Stimulated activated CD4-positive, alpha-beta T cell treated with anti-CD3 and anti-CD28 coated beads, TNF-alpha, amount 100 ng/mL, for 24 hours (primary cell): ENCODE measurements at places on chromosomes 7 and 10.

DNA sequence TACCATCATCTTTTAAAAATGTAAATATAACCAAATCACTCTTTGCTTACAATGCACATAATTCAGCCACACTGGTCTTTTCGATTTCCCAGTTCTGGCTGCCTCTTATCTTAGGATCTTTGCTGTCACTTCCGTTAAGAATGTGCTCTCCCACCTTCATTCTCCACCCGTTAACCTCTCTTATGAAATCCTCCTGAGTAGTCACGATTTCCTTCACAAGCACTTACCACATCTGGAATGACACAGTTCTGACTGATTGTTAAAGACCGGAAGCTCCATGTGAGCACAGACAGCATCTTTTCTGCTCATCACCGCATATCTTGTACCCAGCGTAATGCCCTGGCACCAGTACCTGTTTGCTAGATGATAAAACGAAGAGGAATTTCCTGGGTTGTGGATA lies 84.3 kb downstream of the CUL2 start:
- no peak for DNase-seq

DNA sequence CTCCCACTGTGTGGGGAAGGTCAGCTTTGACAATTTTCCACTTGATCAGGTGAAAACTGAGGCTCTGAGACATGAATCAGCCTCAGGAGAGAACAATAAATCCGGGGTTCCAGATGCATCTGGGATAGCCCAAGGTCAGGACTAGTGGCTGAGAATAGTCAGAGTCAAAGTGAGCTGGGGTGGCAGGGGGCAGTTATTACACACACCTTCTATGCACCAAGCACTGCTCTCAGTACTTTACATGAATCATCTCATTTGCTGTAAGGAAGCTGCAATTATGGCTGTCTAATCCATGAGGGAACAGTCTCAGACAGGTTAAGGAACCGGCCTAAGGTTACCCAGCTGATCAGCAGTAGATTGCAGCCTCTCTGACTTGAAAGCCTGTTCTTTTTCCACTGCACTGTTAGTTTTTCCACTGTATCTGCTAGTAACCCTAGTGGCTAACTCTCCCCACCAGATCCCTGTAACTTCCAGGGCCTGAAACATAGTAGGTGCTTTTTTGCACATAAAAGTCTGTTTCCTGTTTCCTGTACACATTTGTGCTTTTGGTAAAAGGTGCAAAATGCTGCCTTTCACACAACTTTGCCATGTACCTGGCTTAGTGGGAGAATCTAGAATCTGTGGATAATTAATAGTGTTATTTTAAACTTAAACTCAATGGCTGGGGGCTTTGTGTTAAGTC lies 125.9 kb downstream of the EMX2 start:
- no peak for DNase-seq

DNA sequence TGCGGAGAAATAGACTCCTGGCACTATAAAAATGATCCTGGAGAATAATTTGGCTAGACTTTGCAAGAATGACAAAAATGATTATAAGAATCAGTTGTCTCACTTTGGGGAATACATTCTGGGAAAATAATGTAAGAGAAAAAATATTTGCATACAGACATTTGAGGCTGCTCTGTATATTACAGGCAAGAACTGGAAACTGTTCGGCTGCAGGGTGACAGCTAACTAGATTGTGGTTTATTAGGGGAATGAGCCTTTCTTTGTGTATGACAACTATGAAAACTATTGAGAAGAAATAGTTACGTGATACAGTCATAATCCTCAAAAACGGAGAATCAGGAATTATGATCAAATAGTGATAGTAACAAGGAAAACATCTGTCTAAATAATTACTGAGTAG lies 8.6 kb downstream of the TRIM56 start:
- no peak for DNase-seq

- DNase-seq: no peak
Measured at GRCh38 chr10:58992830-58993460, 183.5 kb upstream of the PHYHIPL start.

- DNase-seq: no peak
Measured at GRCh38 chr10:116728526-116729096, 13.8 kb downstream of the HSPA12A start.

- no peak for DNase-seq
Measured at GRCh38 chr7:1424041-1424440, 35.2 kb downstream of the MICALL2 start.

GRCh38 chr7:36506820-36507219 lies 117.2 kb downstream of the ANLN start:
- no peak for DNase-seq

DNA sequence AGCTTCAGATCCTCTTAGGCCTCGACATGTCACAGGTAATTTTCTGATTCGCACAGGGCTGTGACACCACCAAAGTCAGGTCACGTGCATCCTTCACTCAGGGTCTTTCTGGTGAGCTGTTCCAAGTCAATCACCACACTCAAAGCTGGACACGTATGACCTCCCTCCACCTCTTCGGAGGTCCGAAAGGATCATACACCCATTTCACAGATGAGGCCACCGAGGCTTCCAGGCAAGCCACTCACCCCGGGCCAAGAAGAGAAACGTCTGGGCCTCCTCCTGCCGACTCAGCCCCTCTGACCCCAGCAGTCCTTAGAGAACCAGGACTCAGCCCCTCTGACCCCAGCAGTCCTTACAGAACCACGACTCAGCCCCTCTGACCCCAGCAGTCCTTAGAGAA lies 74.6 kb downstream of the FOXL3 start:
- DNase-seq: no peak

- no peak for DNase-seq
Measured at GRCh38 chr10:72295330-72295910, 21.7 kb downstream of the DDIT4 start.

DNA sequence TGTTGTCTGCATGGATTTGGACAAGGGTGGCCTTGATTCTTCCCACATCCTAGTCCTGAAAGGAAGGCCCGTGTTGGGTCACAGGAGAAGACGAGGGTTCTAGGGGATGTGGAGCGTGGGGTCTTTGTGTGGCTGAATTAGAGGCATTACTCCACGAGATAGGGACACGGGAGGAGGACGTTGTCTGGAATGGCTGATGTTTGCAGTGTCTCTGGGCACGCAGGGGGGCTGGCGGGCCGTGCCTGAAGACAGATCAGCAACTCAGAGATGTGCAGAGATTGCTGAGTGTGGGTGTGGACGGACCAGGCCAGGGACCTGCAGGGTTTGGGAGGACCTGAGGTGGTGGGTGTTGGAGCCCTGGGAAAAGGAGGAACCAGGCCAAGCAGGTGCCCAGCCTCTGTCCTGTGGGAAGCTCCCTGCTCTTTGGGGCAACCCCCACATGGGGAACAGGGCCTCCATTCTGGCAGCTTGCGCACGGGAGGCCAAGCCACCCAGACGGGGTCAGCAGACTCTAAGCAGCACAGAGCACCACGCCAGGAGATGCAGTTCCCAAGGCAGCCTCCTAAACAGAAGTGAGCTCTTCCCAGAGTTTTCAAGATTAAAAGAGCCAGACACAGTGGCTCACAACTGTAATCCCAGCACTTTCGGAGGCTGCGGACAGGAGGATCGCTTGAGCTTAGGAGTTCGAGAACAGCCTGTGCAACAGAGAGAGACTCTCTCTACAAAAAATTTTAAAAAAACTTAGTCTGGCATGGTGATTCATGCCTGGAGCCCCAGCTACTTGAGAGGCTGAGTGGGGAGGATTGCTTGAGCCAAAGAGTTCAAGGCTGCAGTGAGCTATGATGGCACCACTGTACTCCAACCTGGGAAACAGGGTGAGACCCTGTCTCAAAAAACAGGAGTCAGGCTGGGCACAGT lies 71.0 kb upstream of the GTF2I start:
- no peak for DNase-seq

DNA sequence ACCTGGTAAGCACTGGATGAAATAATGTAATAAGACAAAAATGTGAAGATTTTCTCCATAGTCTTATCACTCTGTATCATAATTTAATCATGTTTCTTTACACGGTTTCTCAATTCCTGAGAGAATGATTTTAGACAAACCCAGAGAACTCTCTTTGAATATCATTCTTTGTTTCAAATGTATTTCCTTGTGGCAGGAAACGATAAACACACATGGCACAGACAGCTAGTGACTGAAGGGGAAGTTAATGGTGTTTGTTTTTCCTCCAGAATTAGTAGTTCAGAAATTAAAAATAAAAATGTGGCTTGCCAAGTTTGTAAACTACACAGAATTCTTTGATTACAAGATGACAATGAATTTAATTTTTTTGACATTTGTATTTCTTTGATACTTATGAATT lies 163.7 kb upstream of the PRPS1L1 start:
- no peak for DNase-seq

DNA sequence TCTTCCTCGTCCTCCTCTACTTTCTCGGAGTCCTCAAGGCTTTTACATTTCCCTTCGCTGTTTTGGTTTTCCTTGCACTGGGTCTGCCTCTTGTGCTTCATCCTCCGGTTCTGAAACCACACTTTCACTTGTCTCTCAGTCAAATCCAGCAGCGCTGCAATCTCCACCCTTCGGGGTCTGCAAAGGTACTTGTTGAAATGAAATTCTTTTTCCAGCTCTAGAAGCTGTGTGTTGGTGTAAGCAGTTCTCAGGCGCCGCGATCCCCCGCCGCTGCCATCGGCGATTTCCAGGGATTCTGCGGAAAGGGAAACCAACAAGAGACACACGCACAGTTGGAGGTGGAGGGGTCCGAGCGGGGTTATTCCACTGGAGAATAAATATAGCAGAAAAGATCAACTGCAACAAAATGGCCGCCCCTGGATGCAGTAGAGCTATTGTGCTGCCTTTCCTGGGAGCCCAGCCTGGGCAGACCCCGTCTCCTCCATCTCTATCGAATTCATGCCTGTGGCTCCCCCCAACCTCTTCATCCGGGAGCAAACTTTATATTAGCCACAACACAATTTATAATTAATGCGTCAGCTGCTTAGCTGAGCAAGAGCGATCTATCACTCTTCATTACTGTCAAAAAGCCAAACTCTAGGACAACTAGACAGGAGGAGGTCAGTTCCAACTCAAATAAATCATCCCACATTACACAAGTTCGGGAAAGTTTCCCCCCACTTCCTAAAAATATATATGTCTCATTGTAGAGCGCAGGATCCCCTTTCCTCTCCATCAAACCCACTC lies 1.1 kb downstream of the HOXA2 start:
- no peak for DNase-seq

GRCh38 chr10:8811201-8811600 lies 756.7 kb downstream of the GATA3 start:
- no peak for DNase-seq

DNA sequence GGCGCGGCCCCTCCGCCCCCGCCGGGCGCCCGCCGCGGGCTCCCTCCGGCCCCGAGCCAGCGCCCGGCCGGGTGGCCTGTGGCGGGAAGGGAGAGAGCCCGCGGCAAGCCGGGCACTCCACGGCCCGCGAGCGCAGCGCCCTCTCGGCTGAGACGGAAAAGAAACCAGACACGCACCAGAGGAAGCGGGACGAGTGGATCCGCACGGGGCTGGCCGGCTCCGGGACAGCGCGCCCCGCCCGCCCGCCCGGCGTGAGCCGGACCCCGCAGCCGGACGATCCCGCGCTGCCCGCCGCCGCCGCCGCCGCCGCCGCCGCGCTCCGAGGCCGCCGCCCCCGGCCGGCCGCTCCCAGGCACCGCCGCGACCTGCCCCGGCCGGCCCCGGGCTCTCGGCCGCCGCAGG lies 300 bp downstream of the ARHGAP21 start:
- DNase-seq: peak; percentile 21

DNA sequence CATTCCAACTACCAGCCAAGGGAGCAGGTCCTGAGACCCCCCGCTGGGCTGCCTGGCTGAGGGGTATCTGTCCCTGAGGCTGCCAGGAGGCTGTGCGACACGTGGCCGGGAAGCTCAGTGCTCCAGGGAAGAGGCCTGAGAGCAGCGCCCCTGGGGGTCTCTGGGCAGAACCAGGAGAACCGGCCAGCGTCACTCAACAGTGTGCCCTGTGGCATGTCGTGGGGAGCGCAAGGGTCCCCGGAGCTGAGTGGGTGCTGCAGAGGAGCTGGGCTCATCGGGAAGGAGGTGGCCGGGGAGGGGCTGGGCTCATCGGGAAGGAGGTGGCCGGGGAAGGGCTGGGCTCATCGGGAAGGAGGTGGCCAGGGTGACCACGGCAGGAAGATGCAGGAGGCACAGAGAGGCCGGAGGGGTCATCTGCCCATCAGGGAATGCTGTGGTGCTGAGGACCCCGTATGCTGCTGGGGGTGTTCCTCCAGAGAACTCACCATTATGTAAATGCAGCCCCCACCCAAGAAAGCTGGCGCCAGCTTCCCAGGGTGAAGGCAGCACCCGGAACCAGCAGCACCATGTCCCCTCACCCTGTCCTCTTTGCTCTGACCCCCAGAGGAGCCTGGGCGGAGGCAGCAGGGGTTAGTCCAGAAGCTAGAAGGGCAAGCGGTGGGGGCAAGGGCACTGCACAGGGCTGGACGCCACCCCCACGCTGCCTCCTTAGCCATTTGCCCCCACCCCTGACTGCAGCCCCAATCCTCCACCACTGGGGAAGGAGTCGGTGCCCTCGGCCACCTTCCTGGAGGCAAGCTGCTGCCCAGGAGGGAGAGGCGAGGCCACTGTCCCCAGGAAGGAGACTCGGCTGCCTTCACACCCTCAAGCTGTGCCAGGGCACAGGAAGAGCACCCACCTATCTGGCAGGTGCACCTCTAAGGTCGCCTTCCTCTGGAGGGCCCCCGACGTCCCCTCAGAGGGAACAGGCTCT lies 33.3 kb downstream of the CALML3 start:
- no peak for DNase-seq

DNA sequence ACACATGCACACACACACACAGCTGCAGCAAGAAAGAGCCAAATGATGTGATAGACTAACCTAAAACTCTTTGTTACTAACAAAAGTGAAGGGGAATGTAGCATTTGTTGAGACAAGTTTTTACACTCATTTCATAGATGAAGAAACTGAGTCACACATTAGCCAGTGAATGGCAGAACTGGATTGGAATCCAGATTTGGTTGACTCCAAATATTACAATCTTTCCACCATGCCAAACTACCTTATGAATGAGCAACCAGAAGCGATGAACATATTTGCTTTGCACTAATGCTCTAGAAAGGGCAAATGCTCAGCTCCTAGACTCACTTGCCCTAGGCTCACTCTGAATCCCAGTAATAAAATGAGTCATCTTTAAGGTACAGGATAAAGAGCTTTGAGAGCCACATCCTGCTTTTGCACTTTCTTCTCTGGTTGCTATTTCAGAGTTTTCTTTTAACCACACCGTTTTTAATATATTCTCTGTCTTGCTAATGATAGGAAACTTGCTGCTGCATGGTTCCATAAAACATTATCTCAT lies 111.9 kb downstream of the GPAM start:
- DNase-seq: no peak

DNA sequence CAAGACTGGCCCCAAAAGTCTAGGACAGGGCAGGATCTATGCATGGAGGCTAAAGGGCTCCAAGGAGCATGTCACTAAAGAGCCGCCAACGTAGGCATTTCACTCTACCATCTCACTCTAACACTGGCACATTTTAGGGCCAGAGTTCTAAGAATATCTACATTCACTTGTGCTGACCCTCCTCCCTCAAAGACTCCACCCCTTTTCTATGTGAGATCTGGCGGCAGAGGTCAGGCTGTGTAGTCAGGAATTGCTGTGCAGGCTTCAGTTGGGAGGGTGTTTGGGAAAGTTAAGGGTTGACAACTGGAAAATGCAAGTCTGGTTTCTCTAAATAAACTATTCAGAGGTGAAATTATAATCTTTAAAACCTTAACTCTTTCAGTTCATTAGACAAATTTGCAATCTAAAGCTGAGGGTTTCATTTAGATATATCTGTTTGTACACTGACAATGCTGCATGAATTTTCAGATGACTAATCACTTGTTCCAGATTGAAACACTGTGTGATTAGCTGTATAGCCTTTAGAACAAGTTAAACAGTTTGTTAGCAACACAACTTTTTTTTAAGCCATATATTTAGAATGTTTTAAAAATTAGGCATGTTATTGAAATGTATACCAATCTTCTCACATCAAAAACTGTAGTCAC lies 18.2 kb downstream of the LMOD2 start:
- DNase-seq: no peak

GRCh38 chr7:113831556-113831955 lies 87.3 kb downstream of the PPP1R3A start:
- no peak for DNase-seq
